ENCODE measurements at places on chromosomes 12 and 14.

GRCh38 chr12:49789992-49790391, 38.2 kb downstream of the NCKAP5L start:
- DNase-seq: no peak

DNA sequence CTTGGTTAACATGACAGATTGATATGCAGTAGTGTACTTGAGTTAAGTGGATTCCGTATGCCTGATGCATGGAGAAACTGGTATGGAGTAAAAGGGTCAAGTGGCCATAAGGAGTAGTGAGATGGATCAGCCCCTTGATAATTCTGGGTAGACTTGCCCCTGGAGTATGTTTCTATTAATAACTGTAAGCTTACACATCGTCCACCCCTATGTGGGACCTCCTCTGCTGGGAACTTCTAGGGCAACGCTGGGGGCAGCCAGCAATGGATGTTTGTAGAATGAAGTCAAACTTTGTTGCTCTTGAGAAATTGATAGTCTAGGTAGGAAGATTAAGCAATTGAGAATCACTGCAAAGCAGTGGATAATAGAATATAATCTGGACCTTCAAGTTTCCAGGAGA, 3.5 kb downstream of the C12orf75 start:
- no peak for DNase-seq

- DNase-seq: no peak
Observed at GRCh38 chr14:93332397-93332852, 411 bp downstream of the BTBD7 start.

- DNase-seq: no peak
Observed at GRCh38 chr12:11677752-11678151, 28.3 kb downstream of the ETV6 start.

DNA sequence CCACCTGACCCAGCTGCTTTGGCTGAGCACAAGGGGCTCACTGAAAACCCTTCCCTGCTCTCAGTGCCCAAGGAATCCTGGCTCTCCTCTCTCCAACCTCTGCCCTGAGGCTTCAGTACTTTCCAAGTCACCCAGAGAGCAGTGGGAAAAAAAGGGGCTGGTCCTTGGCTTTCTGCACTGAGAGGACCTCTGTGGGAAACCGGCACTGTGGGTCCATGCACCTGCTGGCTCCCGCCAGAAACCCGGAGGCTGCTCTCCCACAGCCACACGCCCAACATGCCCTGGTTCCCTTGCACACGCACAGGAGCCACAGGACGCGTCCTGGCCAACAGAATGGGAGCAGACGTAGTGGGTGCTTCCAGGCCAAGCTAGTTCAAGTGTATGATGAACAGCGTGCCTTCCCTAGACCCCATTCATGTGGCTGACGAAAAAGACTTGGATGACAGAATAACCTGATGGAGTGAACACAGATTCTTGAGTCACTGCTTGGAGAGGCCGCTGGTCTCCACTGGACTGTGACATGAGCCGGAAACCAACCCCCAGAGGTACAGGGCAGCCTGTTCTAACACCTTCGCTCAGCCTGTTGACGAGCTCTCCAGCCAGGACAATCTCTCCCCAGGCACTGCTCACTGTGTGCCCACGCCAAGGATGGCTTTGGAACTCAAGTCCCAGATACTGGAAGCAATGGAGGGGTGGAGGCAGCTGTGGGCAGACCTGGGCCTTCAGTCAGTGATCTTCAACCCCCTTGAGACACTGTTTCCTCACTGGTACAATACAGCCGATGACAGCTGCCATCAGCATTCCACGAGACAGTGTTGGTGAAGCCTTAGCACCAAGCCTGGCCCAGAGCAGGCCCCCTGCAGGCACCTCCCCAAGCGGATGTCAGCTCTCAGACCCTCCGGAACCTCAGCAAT, 87.7 kb downstream of the ITPK1 start:
- DNase-seq: no peak

- no peak for DNase-seq
Observed at GRCh38 chr14:103542605-103543088, 13.7 kb downstream of the TRMT61A start.

DNA sequence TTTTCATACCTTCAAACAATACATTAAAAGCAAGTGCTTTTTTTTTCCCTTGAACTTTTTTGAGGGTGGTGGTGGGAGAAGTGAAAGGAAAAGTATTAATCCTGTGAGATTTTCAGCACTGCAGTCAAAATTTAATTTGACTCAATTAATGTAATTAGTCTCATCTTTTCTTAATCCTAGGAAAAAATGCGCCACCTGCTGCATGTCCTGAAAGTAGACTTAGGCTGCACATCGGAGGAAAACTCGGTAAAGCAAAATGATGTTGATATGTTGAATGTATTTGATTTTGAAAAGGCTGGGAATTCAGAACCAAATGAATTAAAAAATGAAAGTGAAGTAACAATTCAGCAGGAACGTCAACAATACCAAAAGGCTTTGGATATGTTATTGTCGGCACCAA, 52.2 kb downstream of the SPATA7 start:
- no peak for DNase-seq

DNA sequence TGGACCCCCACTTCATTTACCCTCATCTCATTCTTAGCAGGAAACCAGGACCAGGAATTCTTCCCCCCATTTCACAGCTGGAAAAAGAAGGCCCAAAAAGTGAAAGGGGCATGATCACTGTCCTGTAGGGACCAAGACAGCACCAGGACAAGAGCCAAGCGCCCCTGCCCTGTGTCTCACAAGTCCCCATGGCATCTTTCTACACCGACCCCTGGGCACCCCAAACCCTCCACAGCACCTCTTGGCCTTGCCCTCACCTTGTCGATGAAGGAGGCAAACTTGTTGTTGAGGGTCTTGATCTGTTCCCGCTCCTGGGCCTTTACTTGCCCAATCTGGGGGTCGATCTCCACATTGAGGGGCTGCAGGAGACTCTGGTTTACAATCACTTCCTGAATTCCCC, 710 bp downstream of the KRT76 start:
- no peak for DNase-seq

GRCh38 chr14:61213191-61213621, 67.9 kb downstream of the TMEM30B start:
- DNase-seq: no peak

DNA sequence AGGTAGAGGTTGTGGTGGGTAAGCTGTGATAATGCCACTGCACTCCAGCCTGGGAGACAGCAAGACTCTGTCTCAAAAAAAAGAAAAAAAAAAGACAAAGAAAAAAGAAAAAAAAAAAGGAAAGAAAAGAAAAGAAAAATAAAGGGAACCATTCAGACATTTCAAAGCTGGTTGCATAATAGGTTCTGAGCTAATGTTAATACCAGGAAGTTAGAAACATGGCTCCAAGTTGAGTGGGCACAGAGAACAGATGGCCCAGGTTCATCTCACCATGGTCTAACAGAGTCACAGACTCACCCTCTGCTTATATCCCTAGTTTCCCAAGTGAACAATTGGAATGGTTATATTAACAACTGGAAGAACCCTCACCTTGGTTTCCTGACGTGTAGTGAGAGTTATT, 17.4 kb upstream of the ZDHHC17 start:
- no peak for DNase-seq

DNA sequence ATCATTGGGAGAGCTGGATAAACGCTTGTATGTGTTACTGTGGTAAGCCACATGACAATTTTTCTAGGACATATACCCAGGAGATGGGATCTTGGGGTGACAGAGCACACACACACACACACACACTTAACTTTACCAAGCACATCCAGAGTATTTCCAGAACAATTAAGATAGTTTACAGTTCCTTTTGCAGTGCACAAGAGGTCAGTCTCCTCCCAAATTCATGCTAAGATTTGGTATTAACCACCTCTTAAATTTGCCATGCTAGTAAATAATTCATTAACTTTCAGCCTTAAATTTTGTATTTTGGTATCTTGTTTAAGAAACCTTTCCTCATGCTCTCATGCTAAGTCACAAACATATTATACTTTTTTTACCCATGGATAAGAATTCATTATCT, 33.9 kb upstream of the LIMA1 start:
- DNase-seq: no peak

DNA sequence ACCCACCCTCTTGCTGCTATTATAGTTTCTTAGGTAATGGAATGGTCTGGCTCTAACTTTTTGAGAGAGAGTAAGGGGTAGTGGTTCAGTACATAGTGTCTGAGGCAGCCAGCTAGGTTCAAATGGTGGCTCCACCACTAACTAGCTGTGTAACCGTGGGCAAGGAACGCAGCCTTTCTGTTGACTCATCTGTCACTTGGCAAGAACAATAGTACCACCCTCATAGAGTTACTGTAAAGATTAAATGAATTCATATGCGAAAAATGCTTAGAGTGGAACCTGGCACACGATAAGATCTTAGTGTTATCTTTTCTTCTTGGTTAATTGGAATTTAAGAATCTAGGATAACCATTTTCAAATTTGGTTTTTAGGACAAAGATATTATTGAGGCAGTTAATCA, 14.0 kb downstream of the CCDC62 start:
- no peak for DNase-seq

DNA sequence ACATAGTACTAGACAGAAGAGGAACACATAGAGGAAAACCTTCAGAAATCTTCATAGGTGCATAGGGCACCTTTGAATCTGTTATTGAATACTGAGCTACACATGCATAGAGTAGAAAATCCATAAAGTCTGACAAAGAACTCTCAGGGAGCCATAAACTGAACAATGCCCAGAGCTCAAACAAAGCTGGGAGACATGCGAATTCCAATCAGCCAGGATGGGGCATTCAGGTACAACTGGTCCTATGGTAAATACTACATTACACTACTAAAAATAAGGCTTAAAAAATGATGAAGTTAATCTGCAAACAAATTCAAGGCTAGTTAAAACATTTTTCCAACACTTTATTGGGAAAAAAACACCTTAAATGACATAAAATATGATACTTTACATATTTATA, 259.7 kb downstream of the DIO2 start:
- no peak for DNase-seq

DNA sequence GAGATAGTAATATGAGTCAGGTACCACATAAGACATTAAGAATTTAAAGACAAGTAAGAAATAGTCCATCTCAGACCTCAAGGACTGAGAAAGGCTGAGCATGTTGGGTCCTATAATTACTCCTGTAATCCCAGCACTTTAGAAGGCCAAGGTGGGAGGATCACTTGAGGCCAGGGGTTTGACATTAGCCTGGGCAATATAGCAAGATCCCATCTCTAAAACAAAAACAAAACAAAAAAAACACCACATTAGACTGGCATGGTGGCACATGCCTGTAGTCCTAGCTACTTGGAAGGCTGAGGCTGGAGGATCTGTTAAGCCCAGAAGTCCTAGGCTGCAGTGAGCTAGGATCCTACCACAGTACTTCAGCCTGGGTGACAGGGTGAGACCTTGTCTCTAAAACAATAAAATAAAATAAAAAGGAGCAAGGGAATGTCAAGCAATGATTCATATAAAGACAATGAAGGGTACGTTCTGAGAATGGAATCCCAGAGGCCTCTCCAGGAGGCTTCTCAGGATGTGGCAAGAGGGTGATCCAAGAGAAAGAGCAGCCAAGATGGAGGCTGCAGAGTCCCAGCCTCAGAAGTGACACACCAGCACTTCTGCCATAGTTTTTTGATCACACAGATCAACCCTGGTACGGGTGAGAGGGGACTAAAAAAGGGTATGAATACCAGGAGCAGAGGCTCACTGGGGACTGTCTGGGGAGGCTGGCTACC, 206.4 kb downstream of the CRADD start:
- no peak for DNase-seq

DNA sequence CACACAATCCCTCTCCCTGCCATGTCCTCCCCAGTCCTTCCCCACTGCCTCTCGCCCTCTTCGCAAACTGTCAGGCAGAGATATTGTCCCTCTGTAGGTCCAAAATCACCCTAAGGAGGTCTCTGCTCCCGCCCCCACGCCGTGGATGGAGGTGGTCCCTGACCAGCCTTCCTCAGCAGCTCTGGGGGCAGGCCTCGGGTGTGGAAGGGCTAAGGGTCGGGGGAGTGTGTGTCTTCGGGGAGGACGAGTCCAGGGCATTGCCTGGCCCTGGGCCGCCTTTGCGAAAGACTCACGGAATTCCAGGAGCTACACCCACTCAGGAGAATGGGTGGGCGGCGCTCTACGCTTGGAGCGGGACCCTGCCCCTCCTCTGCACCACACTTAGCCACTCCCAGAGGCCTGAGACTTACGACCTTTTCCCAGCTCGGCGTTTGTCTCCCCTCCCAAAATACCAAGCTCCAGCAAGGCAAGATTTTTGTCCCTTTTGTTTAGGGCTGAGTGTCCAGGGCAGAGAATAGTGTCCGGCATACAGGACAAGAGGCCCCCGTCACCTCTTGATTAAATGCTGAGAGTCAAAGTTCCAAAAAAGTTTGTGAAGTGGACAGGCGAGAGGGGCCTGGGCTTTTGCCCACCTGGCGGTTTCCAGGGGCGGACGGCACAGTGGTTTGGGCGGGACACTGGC, 881 bp downstream of the PYGL start:
- DNase-seq: no peak

DNA sequence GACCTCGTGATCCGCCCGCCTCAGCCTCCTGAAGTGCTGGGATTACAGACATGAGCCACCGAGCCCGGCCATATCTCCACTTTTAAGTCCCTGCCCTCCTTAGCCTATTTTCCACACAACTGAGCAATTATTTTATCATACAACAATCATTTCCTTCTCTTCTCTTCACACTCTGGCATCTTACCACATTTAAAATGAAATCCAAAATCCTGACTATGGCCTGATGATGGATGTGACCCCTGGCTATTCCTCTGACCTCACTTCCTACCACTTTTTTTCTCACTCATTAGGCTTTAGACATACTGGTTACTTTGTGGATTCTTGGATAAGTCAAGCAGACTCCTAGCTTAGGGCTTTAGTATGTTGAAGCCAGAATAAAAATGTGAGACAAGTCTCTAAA, 21.9 kb upstream of the EID3 start:
- DNase-seq: no peak

DNA sequence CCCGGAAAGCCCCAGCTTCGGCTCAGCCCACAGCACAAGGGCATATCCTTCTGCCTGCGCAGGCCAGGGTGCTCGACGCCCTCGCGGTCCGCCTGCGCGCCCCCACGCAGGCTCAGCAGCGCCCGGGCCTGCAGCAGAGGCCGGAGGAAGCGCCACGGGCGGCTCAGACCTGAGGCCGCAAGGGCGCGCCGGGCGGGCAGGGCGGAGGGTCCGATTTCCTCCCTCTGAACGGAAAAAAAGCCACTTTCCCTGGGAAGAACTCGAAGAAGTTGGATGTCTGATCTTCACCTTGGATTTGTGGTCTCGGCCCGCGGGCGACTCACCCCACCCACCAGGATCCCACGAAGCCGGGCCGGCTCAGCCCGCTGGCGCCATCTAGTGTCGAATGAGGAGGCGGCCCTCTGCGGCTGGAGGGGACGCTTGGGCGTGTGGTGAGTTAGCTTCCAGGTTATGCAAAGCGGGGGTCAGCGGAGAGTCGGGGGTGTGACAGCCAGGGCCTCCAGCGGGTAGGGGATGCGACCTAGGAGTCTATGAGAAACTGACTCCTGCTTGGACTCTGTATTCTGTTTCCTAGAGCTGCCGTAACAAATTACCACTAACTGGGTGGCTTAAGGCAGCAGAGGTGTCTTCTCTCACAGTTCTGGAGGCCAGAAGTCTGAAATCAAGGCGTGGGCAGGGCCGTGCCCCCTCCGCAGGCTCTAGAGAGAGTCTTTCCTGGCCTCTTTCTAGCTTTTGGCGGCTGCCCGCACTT, 40.0 kb upstream of the SRSF5 start:
- no peak for DNase-seq

GRCh38 chr12:81596558-81596957, 162.6 kb downstream of the PPFIA2 start:
- DNase-seq: no peak

Data from DMS 273 treated with DMSO at 0.1 percent for 48 hours (cell line).